Activated naive CD4-positive, alpha-beta T cell treated with anti-CD3 and anti-CD28 coated beads, Interleukin-2, amount 10 ng/mL, durations not matched to agents 5 hours and 36 hours (primary cell): ENCODE measurements at places on chromosomes 16 and 17. TPM values are rescaled to one million over a fixed set of nuclear protein-coding genes. Genes with fewer than 3 reads are reported as not detected.

ACSM2A gene
- not detected for total RNA-seq

CMTM1 gene
- total RNA-seq = 11.7 TPM

ADAD2 gene
- total RNA-seq = not detected

OR3A3 gene
- total RNA-seq = not detected

TPSG1 gene
- not detected for total RNA-seq

SLC52A1 gene
- total RNA-seq = 0.51 TPM

KRT222 gene
- total RNA-seq = not detected

KRTAP2-1 gene
- not detected for total RNA-seq

NUFIP2 gene
- 65.7 TPM for total RNA-seq

CNGB1 gene
- total RNA-seq = not detected

GAST gene
- not detected for total RNA-seq

ATP2A3 gene
- total RNA-seq = 259 TPM

CIAO2B gene
- 95.3 TPM for total RNA-seq

NTN1 gene
- not detected for total RNA-seq

IKZF3 gene
- 21.1 TPM for total RNA-seq

ITGB4 gene
- total RNA-seq = 1.5 TPM

CCL13 gene
- total RNA-seq = not detected

PKMYT1 gene
- total RNA-seq = 99.3 TPM

TVP23A gene
- not detected for total RNA-seq

KRTAP4-4 gene
- not detected for total RNA-seq

MPV17L gene
- not detected for total RNA-seq

SLC16A6 gene
- 3.7 TPM for total RNA-seq

CXCL16 gene
- total RNA-seq = 1.6 TPM
